Thoracic aorta (tissue), 2 donors: ENCODE measurements at places on chromosomes 6 and 20.

GRCh38 chr6:97591955-97592354 lies 308.9 kb upstream of the MMS22L start:
- no peak for DNase-seq

GRCh38 chr20:16662467-16662866 lies 67.4 kb upstream of the SNRPB2 start:
- no peak for DNase-seq

DNA sequence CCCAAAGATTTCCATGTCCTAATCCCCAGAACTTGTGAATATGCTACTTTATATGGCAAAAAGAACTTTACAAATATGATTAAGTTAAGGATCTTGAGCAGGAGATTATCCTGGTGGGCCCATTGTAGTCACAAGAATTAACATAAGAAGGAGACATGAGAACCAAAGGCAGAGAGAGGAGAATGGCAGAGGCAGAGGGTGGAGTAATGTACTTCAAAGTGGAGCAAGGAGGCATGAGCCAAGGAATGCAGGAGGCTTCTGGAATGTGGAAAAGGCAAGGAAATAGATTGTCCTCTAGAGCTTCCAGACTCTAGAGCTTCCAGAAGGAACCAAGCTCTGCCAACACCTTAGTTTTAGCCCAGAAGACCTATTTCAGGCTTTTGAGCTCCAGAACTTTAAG lies 147.4 kb downstream of the MOXD1 start:
- no peak for DNase-seq

DNA sequence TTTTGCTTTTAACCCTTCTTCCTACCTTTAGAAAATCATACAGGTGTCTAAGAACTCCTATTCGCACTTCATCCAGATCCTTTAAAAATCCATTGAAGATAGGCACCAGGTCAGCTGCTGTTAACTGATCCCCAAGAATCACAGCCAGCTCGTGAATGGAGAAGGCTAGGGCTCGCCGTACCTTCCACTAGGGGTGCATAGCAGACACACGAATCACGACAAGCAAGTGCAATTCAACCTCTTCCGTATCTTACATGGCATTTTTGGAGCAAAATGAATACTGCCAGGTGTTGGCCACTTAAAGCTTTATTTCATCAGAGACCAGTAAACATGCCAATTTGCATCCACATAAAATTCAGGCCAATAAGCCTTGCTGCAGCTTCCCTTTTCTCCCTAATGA lies 10.8 kb upstream of the ANKRD60 start:
- DNase-seq, result no peak

DNA sequence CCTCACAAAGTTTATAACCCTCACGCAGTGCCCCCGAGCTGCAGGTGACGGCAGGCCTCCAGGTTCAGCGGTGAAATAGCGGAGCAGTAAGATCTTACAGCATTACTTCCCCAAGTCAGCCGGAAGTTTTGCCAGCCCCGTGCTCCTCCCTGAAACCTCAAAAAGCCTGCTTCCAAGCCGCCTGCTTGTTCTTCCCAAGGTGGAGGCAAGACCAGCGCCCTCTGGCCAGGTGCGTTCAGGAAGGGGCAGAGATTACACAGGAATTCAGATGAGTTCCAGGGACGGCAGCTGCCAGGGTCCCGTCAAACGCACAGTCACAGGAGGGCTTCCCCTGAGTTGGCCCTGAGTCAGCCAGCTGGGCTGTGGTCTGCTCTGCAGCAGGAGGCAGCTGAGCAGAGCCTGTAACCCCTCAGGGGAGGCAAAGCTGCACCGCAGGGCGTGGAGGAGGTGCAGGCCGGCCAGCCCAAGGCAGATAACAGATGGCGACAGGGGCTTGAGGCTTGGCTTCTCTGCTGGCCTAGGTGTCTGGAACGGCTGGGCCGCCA lies 124.1 kb upstream of the RPS6KA2 start:
- DNase-seq, result no peak

DNA sequence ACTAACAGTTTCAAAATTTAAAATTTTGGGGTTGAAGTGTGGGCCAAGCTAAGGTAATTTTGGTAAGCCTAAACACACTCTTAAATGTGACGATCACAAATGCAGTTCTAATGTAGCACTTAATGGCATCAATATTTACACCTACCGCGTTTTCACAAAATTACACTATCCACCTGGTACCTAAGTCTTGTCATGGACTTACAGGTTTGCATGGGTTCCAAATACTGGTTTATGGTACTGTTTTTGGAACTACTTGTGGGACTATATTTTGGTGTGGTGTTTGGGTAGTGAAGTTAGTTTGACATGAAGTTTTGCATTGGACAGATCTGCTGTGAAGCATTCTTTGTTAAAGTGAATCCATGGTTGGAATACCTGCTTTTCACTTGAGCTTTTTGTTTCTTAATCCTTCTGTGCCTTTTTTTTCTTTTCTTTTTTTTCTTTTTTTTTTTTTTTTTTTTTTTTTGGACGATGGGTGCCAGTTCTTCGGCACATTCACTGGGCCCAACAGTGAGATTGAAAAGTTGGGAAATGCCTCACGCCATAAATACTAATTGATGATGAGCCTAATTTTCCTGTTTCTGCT lies 6.5 kb downstream of the SRSF3 start:
- DNase-seq, result no peak

DNA sequence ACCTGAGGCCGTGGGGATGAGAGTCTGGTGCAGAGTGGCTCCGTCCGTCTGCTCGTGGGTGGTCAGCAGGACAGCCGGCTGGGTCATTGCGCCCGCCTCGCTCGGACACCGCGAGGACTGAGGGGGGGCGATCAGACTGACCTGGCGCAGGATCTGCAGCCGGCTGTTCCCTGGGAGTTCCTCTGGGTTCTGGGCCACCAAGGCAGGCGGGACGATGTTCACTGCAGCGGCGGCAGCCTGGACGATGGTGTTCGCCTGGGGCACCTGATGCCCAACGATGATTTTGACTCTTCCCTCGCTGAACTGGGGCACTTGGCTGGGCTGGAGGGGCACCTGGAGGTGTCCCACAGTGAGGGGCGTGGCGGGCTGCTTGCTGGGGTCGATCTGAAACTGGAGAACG lies 39.2 kb downstream of the ZFP64 start:
- DNase-seq, result no peak

DNA sequence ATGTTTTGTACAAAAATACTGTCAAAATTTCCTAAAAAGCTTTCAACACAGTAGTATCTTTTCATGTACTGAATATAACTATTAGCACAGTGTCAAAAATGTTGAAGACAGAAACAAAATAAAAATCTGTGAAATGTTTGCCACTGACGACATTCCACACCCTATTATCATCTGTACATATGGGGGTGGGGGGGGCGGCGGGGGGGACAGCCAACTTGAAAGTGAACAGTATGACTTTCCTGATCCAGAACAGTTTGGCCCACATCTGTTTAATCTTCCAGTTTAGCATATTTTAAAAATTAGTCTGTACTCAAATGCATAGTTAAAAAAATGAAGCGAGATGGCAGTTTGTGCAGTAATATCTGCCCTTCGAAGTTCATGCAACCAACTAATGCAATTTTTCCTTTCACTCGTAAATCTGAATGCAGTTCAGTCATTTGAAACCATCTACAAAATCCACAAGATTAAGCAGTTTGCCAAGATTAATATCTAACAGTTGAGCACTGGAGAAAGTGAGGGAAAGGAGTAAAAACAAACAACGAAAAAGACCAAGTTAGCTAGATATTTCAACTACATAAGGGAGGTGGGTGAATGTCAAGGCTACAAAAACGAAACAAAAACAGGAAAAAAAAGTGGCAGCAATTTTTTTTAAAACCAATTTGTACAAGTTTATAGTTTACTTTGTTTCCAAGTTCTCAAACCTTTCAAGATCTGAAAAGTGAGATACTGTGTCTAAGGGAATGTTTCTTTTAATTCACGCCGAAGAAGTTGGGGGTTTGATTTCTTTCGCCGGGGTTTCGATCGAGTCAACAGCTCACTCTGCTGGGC lies 1.9 kb downstream of the CITED2 start:
- DNase-seq, result no peak

DNA sequence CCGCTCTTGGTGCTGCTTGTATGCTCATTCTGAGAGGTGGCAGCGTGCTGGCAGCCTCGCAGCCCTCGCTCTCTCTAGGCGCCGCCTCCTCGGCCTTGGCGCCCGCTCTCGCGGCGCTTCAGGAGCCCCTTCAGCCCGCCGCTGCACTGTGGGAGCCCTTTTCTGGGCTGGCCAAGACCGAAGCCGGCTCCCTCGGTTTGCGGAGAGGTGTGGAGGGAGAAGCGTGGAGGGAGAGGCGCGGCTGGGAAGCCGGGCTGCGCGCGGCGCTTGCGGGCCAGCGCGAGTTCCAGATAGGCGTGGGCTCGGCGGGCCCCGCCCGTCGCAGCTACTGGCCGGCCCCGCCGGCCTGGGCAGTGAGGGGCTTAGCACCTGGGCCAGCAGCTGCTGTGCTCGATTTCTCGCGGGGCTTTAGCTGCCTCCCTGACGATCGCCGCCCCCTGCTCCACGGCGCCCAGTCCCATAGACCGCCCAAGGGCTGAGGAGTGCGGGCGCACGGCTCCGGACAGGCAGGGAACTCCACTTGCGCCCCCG lies 19.5 kb upstream of the FAM8A1 start:
- no peak for DNase-seq

GRCh38 chr6:127716465-127716864 lies 139.5 kb downstream of the C6orf58 start:
- no peak for DNase-seq

DNA sequence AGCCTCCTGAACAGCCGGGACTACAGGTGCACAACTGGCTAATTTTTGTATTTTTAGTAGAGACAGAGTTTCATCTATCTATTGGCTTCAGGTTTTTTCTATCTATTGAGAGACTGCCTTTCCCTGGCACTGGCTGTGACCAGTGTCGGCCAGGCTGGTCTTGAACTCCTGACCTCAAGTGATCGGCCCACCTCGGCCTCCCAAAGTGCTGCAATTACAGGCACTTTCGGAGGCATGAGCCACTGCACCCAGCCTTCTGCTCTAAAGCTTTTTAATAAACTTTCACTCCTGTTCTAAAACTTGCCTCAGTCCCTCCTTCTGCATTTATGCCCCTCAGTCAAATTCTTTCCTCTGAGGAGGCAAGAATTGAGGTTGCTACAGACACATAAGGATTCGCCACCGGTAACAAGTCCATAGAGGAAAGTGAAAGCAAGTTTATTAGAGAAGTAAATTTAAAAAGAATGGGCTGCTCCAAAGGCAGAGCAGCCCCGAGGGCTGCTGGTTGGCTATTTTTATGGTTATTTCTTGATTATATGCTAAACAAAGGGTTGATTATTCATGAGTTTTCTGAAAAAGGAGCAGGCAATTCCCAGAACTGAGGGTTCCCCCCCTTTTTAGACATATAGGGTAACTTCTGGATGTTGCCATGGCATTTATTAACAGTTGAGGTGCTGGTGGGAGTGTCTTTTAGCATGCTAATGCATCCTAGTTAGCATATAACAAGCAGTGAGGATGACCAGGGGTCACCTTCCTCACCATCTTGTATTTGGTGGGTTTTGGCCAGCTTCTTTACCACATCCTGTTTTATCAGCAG lies 44.8 kb upstream of the RNGTT start:
- DNase-seq, result no peak

- DNase-seq, result no peak
Measured at GRCh38 chr6:34544776-34545471, 11.2 kb downstream of the SPDEF start.

- no peak for DNase-seq
Measured at GRCh38 chr20:17612287-17612991, 42.6 kb downstream of the DSTN start.

DNA sequence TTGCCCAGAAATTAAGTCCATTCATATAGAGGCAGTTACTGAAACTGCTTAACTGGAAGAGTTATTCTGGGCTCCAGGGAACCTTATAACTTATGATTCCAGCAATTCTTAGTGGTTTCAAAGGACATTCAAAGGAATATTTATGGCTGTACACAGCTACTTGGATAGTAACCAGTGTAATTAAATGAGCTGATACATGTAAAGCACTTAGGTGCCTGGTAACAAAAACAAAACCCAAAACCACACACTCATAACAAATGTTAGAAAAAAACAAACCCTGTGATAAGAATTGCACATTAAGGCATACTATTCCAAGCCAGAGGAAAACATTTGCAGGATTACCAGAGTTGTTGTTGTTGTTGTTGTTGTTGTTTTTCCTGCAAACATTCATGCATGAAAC lies 51.5 kb downstream of the STK4 start:
- no peak for DNase-seq

- DNase-seq, result no peak
Measured at GRCh38 chr6:88142297-88142668, 23.9 kb downstream of the CNR1 start.

- no peak for DNase-seq
Measured at GRCh38 chr20:61176874-61177273, 75.2 kb upstream of the CDH4 start.

DNA sequence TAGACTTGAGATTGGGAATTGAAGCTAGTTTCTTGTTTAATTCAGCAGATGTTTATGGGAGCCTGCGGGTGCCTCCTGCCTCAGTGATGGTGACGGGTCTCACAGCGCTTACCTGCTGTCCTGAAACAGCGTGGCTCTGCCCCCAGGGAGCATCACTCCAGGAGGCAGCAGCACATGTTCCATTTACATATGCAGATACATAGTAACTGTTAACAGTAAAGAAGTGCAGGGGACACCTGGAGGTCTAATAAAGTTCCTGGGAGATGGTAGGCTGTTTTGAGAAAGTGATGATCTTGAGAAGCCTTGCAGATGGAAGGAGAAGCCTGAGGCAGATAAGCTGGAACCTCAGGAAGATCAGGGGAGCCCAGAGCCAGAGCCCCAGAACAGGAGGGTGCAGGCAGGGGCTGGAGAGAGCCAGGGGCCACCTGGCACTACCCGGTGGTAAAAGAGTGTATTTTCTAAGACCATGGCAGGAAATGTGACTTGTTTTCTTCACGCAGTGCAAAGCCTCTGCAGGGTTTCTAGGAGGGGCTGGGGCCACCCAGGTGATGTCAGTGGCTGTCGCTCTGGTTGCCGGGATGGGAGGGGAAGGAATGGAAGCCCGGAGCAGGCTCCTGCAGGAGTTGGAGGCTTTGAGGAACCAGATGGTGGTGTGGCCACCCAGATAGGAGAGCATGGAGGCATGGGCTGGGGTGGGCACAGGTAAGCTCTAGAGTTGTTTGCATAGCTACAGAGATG lies 24.2 kb upstream of the KIF25 start:
- no peak for DNase-seq

GRCh38 chr6:68082086-68082485 lies 553.0 kb upstream of the ADGRB3 start:
- DNase-seq, result no peak

DNA sequence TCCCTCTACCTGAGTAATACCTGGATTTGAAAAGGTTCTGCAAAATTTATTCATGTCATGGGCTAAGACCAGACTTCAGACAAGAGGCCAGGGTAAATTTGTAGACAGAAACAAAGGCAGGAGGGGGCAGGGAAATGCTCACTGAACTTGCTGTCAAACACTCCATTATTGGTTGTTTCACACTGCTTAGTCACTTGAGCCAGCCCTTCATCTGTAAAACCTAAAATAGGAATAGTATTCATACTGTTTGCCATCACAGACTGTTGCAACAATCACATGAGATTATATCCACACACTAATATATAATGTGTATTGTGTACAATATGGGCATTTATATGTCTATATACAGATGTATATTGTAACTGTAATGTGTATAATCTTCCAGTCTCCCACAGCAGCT lies 6.5 kb upstream of the TINAG start:
- no peak for DNase-seq

- DNase-seq, result no peak
Measured at GRCh38 chr20:62918831-62919230, 7.5 kb downstream of the DIDO1 start.

GRCh38 chr20:59210186-59210585 lies 46.6 kb downstream of the ZNF831 start:
- no peak for DNase-seq

GRCh38 chr20:3712279-3712873 lies at the start of gene SIGLEC1:
Gene SIGLEC1, minus strand, starts transcription at chr20:3712600. Its CDS starts 5,472 bp downstream, at chr20:3707128.
- DNase-seq, result no peak
